ENCODE measurements at places on chromosomes 7 and 10.
A peak's percentile ranks its signal among the peaks of the same experiment; 100 is the strongest.

DNA sequence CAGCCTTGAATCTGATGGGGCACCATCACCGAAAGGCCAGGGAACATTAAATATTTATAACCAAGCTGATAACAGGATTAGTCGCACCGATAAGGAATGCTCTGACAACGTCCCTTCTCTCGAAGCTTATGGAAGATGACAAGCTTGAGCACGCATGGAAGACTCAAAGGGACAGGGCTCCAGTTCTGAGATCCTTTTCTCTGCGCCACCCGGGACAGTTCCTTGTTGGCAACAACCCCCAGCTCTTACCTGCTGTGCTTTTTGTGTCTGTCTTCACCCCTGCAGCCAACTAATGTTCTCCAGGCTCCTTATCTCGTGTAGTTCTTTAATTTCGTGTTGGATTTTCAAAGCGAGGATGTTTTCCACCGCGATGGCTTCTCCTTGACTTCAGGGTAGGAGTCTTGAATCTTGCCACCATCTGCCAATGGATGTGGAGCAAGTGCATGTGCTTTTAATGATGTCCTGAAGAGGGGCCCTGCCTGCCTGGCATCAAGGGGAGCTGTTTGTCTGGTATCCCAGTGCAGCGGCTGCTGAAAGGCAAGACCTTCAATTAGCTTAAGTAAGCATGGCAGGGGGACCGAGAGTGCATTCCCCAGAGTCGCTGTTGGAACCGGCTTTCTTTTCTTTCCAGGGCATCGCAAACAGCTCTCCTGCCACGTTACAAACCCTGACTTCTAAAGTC, 354 bp upstream of the FERD3L start:
- DNase-seq, result no peak

DNA sequence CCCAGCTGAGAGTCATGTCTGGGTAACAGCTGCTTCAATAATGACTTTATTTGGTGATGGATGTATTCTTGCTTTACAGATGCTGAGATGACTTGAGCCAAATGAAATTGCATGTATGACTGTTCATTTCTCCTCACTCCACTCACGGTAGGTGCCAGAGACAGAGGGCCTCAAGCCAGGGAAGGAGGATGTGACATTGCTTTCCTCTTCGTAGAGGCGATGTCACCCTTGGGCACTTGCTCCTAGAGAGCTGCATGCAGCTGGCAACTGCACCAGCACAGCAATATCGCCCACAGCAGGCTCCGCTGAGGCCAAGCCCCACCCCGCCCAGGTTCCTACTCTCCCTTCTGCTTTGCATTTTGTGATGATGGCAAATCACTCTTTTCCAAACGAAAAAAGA, 116.6 kb upstream of the AOAH start:
- DNase-seq, result peak; percentile 70

- DNase-seq, result no peak
Observed at GRCh38 chr10:131858583-131859340, 42.0 kb upstream of the PPP2R2D start.

GRCh38 chr7:11830582-11831155, 1.3 kb downstream of the THSD7A start:
- no peak for DNase-seq

DNA sequence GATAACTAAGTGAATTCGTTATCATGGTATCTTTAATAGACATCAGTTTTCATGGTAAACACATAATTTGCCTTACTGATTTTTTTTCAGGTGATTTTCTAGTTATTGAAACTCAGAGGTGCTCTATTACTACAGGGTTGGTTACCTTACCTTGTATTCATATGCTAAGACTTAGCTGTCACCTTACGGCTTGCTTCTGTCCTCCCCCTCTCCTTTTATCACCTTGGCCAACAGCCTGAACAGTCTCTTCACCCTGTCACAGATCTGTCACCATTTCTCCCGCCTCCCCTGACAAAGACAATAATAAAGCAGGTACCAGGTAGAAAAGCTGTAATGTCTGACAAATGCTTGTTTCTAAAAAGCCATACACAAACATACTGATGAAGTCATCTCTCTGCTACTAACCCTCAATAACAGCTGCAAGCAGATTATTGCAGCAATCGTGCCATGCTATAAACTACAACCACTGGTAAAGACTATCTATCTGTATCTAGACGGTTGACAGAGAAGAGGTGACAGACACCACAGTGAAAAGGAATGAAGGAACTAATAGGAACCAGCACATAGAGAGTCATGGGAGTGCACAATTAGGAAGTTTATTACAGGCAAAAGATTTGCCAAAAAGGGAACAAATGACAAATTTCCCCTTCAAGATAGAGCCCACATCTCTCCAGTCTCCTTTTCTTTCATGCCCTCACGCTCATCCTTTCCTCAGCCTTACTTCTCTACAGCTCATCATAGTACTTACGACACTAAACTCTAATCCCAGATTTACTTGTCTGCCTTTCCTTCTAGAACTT, 57.2 kb downstream of the ARHGAP12 start:
- DNase-seq, result no peak

DNA sequence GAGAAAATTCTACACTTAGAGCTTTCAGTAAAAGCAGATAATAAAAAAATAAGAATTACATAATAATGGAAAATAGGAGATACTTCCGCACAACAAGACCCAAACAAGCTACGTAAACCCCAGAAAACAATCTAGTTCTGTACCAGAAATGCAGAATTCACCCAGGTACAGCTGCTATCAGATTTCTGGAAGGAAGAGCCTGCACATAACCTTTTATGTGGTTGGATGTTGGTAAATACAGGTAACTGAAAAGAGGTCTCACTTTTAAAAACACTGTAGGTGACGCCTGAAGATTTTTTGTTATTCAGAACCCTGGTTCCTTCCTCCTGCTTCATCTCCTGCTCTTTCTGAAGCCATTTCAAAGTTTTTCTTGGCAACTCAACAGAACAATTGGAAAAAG, 29.9 kb downstream of the PANK1 start:
- DNase-seq, result no peak

GRCh38 chr10:103739039-103739764, 116.2 kb downstream of the SH3PXD2A start:
- DNase-seq, result no peak

DNA sequence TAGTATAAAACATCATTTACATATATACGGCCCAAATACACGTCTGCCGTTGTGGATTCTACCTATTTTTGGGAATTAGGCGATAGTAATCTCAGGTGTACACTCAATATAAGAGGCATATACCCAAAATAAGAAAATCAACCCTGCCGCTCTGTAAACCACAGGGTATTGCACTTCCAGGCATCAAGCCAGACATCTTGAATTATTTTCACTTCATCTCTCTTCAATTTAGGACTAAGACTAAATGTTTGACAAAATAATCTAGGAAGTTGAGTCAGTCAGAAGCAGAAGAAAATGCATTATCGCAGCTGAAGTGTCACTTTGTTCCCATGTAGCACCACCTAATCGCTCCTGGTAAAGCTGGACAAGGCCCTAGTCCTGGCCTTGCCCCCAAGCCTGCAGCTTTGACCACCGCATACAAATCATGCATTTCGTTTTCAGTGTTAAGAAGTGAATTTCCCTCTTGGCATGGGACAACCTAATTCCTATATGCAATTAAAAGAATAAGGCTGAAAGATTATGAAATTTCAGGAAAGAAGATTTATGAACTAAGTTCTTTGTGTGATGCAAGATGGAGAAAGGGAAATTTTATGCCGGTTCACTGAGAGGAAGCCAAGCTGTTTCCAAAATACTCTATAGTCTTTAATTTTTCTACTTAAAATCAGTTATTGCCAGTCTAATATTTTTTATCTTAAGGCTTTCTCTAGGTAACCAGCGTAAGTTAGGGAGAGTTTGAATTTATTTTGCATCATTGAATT, 26.0 kb downstream of the CABCOCO1 start:
- DNase-seq, result no peak

DNA sequence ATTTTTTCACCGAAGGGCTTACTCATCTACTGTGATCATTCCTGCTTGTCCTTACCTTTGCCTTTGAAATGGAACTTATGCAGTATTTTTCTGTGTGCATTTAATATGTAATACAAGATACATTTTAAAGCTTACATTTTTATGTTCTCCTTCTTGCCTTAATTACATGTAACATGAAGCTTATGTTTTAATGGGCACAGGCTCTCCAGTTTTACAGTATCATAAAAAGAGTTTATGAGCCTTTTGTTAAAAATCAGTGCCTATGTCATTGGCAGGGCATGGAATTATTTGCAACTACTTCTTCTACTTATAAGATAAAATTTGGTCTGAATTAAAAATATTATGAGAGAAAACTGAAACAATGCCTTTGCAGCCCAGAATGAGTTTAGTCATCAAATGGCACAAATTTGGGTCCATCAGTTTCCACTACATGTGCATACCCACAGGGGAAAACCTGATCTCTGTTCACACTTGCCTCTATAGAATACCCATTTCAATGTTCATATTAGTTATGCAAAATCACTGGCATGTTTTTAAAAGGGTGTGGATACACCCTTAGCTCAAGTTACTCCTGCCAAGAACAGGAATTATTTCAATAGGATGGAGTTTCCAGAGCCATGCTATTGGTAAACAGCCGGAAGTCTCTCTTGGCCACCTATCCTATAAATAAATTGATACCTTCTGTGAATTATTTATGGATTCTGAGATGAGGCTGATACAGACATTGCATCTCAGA, 27.9 kb upstream of the WNT16 start:
- DNase-seq, result no peak

DNA sequence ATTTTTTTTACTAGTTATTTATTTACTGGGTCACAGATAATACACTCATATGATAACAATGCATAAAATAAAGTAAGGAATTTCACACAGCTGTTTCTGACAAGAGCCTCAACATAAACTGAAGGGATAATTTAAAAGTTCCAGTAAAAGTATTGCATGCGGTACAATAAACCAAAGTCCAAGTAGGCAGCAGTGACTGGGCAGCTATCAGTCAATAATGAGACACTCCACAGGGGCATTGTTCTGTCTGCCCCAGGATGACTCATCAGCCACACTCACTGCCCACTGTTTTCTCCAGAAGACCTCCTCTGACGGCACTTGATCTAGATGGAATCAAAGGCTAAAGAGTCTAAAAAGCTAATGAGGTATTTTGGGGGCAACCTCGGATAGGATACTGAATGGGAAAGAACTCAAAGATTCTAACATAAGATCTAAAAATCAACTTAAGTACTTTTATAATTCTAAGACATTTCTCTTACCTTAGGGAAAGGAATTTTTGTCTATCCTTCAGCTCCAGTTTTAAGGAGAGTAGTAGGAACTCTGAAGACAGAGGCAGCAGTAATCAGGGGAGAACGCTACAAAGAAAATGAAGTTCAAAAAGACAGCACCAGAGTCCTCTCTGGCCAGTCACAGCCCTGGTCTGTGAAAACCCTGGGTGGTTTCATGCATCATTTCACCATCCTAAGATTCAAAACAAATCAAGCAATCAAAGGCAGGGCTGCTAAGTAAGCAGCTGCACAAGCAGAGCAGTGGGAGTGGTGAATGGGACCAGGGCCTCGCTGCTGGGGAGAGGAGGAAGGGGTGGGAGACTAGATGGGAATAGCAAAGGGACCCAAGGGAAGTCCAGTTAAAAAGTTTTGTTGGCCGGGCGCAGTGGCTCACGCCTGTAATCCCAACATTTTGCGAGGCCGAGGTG, 175.1 kb downstream of the AVL9 start:
- DNase-seq, result peak; percentile 77

DNA sequence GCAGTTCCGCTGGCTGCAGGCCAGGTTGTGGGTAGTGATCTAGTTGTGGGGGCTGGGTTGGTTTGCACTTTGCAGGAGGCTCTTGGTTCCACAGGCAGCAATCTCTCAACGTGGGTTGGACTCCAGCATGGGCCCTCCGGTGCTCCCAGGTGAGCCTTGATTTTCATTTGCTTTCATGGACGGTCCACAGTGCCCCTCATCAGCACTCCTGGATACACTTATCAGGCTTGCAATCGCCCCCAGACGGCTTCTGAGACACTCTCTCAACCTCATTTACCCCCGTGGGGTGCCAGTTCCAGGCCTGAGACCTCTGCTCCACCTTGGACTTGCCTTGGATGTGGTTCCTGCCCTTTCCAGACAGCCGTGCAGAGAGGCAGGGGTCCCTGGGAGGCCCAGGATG, 31.3 kb upstream of the ZNF273 start:
- DNase-seq, result no peak

GRCh38 chr10:9681655-9682054, 1336.0 kb upstream of the CELF2 start:
- DNase-seq, result no peak

GRCh38 chr7:120843109-120843508, 14.8 kb downstream of the TSPAN12 start:
- DNase-seq, result no peak

- DNase-seq, result no peak
Observed at GRCh38 chr7:27491534-27491933, 171.1 kb downstream of the HIBADH start.

- DNase-seq, result no peak
Observed at GRCh38 chr10:46098386-46098785, 52.3 kb upstream of the MSMB start.

- DNase-seq, result no peak
Observed at GRCh38 chr7:45125193-45125904, 13.9 kb upstream of the TBRG4 start.

DNA sequence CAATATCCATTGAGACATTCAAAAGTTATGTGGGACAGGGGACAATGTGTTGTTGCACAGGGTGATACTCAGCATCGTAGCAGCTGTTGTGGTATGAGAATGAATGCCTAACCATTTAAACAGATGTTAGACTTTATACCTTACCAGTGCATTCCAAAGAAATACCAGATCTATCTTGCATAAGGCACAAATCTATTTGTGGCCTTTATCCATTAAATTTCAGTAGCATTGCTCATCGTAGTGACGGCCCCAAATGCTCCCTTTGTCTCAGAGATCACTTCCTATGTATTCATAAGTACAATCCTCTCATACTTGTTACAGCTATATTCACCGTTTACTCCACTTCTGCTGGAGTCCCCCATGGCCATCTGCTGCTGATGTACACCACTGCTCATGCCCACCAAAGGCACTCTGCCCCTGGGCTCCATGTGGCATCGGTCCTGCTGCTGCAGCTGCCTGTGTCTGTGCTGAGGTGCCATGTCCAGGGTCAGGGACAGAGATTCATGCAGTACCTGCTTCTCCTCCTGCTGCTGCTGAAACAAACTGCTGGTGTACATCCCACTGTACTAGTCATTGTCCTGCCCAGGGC, 96.3 kb downstream of the CPED1 start:
- peak; percentile 31 for DNase-seq

Measured in SHP77 (cell line).